ENCODE measurements at places on chromosomes 11 and 22.

DNA sequence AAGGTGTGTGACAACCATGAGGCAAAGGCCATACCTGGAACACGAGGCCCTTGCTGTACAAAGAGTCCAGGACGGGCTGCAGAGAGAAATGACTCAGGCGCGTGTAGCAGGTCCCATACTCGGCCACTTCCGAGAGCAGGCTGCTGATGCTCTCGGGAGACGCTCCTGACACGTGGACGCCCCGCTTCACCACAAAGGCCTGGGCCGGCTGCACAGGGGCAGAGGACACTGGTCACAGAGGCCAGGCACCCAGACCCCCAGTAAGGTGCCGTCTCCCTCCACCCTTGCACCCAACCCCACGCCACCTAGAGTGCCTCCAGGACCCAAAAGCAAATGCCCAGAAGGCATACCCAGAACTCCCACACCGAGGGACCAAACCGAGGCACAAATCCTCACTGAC is 15.5 kb downstream of the TUBGCP6 start:
- DNase-seq: no peak

GRCh38 chr11:64694026-64694755 is 28.8 kb downstream of the NRXN2 start:
- DNase-seq: no peak

- DNase-seq: no peak
Measured at GRCh38 chr11:12381875-12382274, 4.5 kb downstream of the PARVA start.

- no peak for DNase-seq
Measured at GRCh38 chr11:83278351-83278750, 7.8 kb downstream of the CCDC90B start.

GRCh38 chr11:69891421-69892236 is 72.4 kb upstream of the FGF3 start:
- DNase-seq: no peak

Measured in renal cortical epithelial cell (primary cell).